Activated T-helper 1 cell treated with anti-CD3 and anti-CD28 coated beads, Interleukin-2, amount 50 U/mL, for 16 hours (primary cell): ENCODE measurements at places on chromosomes 16 and 17.

DNA sequence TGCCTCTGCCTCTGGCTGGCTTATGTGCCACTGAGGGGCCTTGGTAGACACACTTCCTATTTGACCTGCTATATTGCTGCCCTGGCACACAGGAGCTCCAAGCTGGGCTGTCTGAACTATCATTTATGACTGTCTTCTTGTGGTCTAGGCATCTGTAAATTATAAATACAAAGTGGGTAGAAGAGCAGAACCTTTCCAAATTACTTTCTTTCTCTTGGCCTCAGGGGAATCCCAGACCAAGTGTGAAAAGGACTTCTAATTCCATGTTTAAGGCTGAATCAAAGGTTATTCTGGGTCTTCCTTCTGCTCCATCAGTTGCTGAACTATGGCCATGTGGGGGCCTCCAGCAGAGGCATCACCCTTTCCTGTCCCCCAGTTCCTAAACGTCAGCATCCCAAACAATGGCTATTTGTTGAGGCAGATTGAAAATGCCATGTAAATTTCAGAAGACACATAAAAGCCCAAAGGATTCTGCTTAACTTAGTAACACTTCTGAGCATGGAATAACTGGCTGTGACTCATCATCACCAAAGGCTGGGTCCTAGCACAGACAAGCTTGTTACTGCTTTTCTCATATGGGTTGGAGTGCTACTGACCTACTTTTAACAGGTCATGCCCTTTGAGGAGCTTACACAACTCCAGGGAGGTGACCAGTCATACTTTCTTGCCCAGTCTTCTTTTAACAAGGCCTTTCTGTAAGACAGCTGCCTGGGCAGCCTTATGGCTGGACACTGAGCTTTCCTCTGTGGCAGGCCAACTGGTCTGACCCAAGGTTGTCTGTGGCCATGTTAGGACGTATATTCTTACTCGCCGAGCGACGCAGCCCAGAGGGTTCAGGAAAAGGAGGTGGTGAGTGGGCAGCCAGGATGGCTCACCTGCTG, 154.8 kb downstream of the VPS53 start:
- DNase-seq: no peak

- DNase-seq: no peak
Measured at GRCh38 chr17:51078009-51078592, 42.6 kb downstream of the SPAG9 start.

DNA sequence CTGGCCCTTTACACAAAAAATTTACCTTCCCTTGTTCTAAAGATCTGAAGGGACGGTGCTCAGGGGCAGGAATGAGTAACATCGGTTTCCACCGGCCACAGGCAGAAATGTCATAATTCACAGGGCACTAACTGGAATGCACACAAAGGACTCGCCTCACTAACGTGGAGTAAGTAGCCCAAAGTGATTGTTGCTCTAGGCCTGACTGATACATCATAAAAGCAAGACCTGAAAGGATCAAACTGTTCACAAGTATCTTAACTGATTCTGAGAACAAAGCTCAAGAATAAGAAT, 8.9 kb upstream of the TCF25 start:
- DNase-seq: no peak

GRCh38 chr17:5762191-5762590, 177.9 kb upstream of the NLRP1 start:
- no peak for DNase-seq

- DNase-seq: no peak
Measured at GRCh38 chr17:42913522-42913921, 12.9 kb downstream of the G6PC1 start.

DNA sequence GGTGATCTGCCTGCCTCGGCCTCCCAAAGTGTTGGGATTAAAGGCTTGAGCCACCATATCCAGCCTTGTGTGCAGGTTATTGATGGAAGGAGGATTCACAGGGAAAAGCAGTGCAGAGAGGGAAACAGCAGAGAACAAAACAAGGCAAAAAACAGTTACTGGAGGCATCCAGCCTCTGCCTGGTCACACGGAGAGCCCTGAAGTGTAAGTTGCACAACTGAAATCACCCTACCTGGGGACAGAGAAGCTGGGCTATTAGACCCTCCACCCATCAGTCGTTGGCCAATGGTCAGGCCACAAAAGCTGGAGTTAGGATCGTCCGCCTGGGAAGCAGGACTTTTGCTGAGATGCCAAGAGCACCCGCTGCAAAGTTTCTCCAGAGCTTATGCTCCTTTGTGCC, 57.9 kb upstream of the BCO1 start:
- no peak for DNase-seq

DNA sequence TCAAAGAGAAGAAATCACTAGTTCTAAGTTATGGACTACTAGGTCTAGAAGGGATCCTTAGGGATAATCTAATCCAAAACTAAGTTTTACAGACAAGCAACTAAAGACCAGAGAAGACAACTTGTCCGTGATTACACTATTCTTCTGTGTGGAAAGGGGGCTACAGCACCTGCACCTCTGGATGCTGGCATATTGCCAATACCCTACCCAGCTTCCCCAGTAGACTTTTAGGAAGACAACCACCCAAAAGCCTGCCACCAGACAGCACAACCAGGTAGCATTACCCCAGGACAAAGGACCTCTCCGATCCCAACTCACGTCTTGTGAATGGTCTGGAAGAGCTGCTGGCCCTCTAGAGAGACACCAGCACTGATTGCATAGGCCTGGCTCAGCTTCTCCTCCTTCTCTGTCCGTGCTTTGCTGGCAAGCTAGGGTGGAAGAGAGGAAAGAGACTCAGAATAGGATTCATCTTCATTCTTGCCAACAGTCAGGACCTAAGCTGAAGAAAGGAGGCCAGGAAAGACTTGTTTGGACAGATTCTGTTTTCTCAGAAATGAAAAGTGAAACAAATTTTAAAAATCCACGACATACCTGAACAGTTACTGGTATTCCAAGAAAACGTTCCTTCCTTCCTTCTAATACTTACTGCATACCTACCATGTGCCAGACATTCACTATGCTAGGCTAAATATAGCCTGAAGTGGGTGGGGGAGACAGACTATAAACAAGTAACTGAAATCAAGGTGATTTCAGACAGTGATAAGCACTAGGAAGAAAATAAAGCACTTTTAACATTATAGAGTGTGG, 25.3 kb upstream of the TMEM101 start:
- no peak for DNase-seq

- DNase-seq: no peak
Measured at GRCh38 chr16:65576631-65577030, 454.8 kb upstream of the CDH11 start.

- DNase-seq: no peak
Measured at GRCh38 chr17:79220201-79220712, 145.6 kb downstream of the ENGASE start.

DNA sequence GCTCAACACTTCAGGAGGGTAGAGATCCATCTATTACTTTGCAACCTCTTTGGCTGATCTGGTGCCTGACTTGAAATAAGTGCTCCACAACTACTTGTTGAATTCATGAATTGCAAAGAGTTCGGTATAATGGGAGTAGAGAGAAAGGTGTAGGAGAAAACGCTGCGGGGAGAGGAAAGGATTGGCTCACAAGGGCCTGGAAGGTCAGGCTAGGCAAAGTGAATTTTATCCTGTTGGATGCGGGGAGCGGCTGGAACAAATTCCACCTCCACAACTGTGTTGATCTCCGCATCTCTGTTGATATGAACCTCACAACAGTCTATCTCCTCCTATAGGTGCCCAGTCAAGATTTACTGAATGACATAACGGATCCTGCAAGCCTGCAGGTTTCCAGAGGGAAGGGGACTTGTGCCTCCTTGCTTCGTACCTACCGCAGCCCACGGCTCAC, 684 bp downstream of the SLX4 start:
- no peak for DNase-seq

- DNase-seq: no peak
Measured at GRCh38 chr17:8332688-8333087, 7.0 kb upstream of the ODF4 start.

GRCh38 chr16:79656553-79657115, 56.1 kb upstream of the MAF start:
- no peak for DNase-seq

DNA sequence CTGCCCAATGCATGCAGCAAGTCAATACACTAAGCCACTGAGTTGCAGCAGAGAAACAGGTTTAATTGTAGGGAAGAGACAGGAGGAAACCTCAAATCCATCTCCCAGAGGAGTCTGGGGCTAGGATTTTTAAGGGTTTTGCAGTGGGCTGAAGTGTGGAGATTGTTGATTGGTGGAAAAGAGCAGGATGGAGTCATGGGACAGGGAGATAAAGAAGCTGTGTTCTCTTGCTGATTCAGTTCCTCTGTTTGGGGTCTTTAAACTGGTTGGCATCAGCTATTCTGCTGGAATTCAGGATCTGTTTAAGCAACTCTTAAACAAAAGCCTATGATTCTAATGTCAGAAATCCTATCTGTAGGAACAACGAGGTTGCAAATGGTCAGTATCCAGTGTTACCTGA, 180.8 kb upstream of the CACNG3 start:
- DNase-seq: no peak

GRCh38 chr17:77738751-77739531, 219.6 kb upstream of the TNRC6C start:
- DNase-seq: no peak

DNA sequence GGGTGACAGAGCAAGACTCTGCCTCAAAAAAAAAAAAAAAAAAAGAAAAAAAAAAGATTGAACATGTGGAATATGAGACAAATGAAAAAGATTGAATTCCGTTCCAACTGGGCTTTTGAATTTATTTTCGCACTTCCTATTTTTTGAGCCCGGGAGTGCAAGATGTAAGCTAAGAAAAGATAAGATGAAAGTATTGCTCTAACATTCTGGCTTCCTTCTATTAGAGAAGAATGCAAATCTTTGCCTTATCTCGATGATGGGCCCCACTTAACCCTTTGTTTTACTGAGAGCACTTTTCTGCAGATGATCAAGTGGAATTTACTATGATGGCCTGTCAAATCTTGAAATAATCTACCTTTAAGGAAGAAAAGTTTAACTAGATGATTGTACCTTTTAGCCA, 96.3 kb downstream of the WWOX start:
- no peak for DNase-seq

DNA sequence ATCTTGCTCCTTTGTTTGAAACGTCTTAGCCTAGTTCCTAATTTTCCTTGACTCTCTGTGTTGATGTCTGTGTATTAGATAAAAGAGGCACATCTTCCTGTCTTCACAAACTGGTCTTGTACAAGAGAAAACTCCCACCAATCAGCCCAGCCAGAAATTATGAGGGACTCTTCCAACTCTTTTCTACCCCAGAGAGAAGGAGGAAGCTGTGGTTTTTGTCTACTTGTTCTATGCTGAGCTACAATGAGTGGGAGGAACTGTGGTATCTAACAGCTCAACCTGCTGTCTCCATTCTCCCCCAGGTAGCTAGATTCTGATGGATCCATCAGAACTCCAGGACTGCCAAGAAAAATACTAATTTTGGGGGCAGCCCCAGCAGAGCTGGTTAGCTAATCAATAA, 392.5 kb downstream of the HS3ST3B1 start:
- DNase-seq: no peak

DNA sequence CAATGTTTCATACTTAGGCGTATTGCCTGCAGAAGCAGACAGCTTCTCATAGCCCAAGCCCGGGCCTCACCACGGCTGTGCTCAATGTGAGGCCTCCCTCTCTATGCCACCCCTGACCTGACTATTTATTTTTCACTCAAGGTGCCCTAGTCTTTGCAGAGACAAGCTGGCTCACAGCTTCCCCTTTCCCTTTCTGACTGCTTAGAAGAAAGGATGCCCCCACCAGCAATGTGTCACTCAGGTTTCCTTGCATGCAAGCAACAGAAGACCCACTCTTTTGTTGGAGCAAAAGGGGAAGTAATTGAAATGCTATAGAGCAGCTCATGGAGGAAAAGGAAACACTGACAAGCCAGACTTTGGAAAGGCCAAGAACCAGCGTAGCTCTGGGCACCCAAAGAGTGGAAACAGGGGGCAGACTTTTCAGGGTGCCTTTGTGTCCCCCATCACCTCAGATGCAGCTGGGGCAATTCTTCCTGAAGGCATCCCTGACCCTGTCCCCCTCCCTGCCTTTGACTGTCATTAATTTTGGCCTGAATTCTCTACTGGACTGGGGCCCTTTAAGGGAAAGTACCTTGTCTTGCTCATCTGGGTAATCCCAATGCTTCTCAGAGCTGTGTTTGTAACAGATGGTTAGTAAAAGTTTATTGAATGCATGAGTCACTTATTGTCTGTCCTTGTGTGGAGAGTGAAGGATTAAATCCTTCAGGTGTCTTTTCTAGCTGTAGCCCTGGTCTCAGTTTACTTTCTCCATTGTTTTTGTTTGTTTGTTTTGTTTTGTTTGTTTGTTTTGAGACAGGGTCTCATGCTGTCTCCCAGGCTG, 17.8 kb downstream of the RGS9 start:
- DNase-seq: no peak

- DNase-seq: no peak
Measured at GRCh38 chr16:82630688-82631087, 3.9 kb downstream of the CDH13 start.

GRCh38 chr16:79211586-79211985, 389.0 kb downstream of the MAF start:
- no peak for DNase-seq

- DNase-seq: peak; percentile 79
Measured at GRCh38 chr17:40358323-40359038, 6.1 kb downstream of the GJD3 start.

DNA sequence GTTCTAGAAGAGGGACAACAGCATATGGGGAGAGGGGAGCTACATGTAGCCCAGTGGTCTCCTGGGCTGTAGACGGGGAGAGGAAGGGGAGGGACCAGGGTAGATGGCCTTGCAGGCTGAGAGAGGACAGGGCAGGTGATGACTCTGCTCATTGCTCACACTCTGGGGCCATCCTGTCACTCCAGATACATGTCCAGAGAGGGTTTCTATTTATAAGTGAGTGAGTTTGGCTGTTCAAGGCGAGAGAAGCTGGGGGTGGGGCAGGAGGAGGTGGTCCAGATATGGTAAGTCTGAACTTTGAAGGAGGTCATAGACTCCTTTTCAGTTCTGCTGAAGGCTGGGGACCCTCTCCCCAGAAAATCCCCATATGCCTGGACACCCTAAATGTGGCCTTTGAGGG, 22.2 kb downstream of the CACNA1G start:
- DNase-seq: no peak

- DNase-seq: no peak
Measured at GRCh38 chr16:28316054-28316453, 23.7 kb downstream of the SBK1 start.

DNA sequence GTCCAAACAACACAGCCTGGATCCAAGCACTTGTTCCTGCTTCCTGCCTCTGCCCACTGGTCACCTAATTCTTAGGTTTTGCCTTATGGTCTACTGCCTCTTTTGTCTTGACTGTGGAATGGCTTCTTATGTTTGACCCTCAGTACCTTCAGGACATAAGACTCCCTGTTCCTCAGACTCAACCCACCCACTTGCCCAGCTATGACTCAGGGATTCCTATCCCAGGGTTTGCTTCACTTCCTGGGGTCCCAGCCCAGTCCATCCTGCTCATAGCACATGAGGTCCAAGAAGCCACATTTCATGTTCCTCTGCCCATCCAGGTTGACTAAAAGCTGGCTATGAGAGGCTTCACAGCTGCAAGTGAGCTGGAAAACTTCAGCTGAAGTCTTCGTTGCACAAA, 320.9 kb upstream of the CDH5 start:
- DNase-seq: no peak

DNA sequence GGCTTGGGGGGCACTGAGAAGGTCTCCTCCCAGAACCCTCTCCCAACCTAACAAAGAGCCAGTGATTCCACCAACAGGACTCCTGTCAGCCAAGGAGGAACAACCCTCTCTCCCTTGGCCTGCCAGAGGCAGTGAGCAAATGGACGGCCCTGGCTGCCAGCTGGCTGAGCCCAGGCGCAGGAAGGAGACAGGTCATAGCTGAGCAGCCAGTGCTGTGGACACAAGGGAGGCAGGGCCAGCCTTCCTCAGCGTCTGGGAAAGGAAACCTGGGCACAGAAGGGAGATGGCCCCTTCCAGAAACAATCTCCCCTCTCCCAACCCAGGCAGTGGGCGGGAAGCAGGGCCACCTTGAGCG, 2.1 kb downstream of the MPO start:
- DNase-seq: no peak
